ENCODE measurements at places on chromosomes 3 and 15. TPM values are rescaled to one million over a fixed set of nuclear protein-coding genes. Genes with fewer than 3 reads are reported as not detected.

LRRC31 gene
- not detected for total RNA-seq

MOBP gene
- total RNA-seq: not detected

PTPRG gene
- total RNA-seq: 74.4 TPM

MKRN2OS gene
- not detected for total RNA-seq

BCHE gene
- 2.4 TPM for total RNA-seq

IL17RB gene
- total RNA-seq: not detected

DUOXA2 gene
- total RNA-seq: not detected

ATG7 gene
- total RNA-seq: 37.4 TPM

HRG gene
- total RNA-seq: not detected

GALNT15 gene
- 13.4 TPM for total RNA-seq

PRTG gene
- 5.8 TPM for total RNA-seq

CCDC54 gene
- total RNA-seq: not detected

OIP5 gene
- total RNA-seq: 1.1 TPM

SERPINI1 gene
- total RNA-seq: 5.5 TPM

MED12L gene
- 1.8 TPM for total RNA-seq

INO80 gene
- 26.0 TPM for total RNA-seq

CATSPER2 gene
- total RNA-seq: under 0.01 TPM

ZNF662 gene
- 0.36 TPM for total RNA-seq

CAMK2N2 gene
- 0.65 TPM for total RNA-seq

SCG5 gene
- total RNA-seq: 2.6 TPM

ADCY5 gene
- 0.18 TPM for total RNA-seq

ARMC8 gene
- 32.1 TPM for total RNA-seq

CD200 gene
- total RNA-seq: 42.0 TPM

CAV3 gene
- not detected for total RNA-seq

CHRM5 gene
- not detected for total RNA-seq

PDE12 gene
- total RNA-seq: 14.3 TPM

PP2D1 gene
- total RNA-seq: not detected

PROK2 gene
- total RNA-seq: not detected

NEK11 gene
- total RNA-seq: 1.9 TPM

ATP2B2 gene
- total RNA-seq: not detected

IGSF11 gene
- total RNA-seq: not detected

MKRN3 gene
- 0.16 TPM for total RNA-seq

RBM6 gene
- 16.7 TPM for total RNA-seq

NR1I2 gene
- not detected for total RNA-seq

SPESP1 gene
- 14.3 TPM for total RNA-seq

KBTBD12 gene
- total RNA-seq: not detected

MCF2L2 gene
- 0.18 TPM for total RNA-seq

ZSCAN2 gene
- total RNA-seq: 6.0 TPM

DLL4 gene
- total RNA-seq: 0.54 TPM

LYSMD4 gene
- total RNA-seq: 5.8 TPM

SFMBT1 gene
- total RNA-seq: 2.0 TPM

VEPH1 gene
- 29.3 TPM for total RNA-seq

MNS1 gene
- total RNA-seq: 0.72 TPM

ZPLD1 gene
- total RNA-seq: not detected

FAM81A gene
- total RNA-seq: 0.97 TPM

GRAMD2A gene
- not detected for total RNA-seq

NCEH1 gene
- total RNA-seq: 10.4 TPM

CCR8 gene
- not detected for total RNA-seq

SGO1 gene
- 2.2 TPM for total RNA-seq

All from cardiac atrium fibroblast (primary cell).